ENCODE measurements at places on chromosomes 7 and 10.

- peak; percentile 96 for DNase-seq
Observed at GRCh38 chr10:112919721-112920120, 30.3 kb upstream of the TCF7L2 start.

DNA sequence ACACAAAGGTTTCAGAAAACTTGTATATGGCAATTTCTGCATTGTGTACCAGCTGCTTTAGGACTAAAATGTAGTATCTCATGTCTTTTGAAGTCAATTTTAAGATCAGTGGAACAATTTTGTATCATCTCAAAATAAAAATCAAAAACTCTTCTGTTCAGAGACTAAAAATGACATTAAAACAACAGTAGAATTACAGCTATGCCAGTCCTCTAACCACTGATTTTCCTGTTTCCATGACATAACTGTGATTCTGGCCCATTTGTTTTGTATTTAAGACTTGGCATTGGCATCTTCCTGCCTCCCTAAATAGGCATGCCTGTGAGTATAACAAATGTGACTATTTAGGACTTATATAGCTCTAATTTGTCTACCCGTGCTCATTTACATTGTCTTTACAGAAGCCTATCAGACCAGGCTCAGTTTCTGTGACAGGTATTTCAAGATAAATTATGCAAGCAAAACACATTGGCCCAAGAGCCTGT lies 29.1 kb upstream of the VPS41 start:
- DNase-seq, result no peak

DNA sequence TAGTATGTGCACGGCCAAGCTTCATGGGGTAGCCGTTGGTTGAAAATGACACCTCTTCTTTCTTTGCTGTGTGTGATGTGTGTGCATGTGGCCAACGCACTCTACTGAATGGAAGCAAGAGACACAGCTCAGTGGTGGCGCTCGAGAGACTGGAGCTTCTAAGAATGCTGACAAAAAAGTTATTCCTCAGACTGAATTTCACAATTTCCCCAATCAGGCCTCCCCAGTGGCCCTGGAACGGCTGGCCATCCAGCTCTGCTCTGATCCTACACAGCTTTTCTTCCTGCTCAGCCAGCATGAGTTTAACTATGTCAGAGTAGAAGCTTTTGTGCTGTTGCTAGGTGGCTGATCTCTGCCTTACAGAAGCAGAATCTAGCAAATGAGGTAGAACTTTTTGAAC lies 186.7 kb upstream of the PLXDC2 start:
- no peak for DNase-seq

DNA sequence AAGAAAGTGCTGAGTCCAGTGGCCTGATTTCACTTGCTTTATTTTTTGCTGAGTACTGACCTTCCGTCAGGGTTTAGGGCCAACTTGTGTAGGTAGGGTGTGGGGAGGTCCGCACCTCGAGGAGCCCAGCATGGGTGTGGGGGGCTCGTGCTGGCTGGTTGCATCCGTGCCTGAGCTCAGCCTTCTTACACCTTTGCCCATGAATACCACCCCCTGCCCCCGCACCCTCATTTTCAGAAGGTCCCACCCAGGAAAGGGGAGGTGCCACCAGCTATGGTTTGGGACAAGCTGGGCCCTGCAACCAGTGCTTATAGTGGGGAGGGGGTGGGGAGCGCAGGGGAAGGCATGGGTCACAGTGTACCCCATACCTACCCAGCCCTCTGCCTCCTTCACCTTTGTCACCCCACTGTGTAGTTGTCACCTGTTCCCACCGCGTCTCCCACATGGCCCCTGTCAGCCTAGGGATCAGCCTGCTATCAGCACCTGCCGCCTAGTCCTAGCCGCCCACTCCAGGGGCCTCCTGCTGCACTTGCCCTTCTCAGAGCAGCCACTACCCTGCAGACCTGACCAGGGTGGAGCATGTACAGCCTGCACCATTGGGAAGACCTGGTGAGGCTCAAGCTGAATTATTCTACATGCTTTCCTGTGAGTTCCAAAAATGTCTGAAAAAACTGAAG lies 146.2 kb upstream of the RET start:
- no peak for DNase-seq

DNA sequence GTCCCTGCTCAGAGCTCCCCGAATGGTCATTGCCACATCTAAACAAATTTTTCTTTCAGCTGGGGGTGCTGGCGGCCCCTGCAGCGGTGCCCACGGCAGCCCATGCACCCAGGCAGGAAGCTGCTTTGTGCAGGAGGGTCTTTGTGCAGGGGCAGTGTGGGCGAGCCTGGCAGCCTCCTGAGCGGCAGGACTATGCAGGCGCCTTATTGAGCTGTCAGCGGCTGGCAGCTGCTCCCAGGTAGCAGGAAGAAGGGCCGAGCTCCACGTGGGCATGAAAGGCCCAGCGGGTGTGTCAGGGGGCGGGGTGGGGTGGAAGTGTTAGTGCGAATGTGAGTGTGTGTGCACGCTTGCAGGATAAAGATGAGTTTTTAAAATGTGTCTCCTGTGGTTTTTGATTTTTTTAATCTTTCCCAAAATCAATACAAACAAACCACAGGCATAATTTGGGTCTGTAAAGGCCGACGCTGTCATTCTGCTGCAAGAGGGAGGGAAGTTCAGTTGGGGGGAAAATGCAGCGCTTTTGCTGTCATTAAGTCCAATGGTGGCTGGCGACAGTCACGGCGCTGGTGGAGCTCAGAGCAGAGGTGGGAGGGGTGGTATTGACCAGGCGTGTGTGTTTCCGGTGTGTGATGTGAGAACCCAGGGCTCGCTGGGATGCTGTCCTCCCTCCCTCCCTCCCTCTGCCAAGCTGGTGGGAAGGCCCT lies 83.9 kb downstream of the LHPP start:
- no peak for DNase-seq

GRCh38 chr10:11930312-11930978 lies 107.3 kb downstream of the PROSER2 start:
- no peak for DNase-seq

- peak; percentile 68 for DNase-seq
Observed at GRCh38 chr10:100009283-100009792, 409 bp downstream of the DNMBP start.

DNA sequence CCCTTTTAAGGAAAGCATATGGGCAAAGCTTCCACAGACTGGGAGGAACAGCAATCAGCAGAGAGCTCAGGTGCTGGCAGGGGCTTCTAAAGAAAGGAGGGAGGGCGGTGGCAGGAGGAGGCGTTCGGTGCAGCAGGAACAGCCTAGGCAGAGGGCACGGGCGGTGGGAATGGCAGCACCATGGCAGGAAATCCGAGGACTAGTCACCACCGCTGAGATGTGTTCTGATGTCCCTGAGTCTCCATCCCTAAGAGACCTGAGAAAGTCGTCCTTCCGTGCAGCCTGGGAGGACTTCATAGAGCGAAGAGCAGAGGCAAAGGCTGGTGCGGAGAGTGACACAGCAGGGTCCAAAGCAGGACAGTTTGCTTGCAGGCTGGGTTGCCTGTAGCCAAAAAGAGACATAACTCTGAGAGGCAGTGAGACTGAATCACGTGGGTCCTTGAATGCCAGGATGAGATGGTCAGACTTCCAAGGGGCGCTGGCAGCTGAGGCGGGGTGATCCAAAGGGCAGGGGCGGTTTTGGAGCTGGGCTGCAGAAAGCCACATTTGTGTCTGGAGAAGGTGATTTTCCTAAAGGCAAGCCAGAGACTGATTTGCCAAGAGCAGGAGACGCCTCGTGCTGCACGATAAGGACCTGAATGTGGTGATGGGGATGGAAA lies 35.8 kb upstream of the GRID1 start:
- peak; percentile 23 for DNase-seq

DNA sequence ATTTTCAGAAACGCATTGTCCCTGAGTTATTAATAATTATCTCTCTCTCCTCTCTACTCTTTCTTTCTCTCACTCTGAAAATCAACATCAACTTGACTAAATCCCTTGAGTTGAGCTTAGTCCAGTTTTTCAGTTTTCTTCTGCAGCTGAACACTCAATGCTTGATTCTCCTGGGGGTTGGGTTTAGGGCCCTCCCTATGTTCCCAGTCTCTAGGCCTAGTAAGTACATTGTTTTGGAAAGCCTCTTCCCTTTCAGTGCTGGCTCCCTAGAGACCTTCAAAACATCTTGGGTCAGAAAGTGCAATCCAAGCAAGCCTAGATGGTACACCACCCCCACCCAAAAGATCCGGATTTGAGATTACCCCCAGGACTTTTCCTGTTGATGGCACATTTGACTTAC lies 488.5 kb downstream of the LRMDA start:
- no peak for DNase-seq

GRCh38 chr7:125899577-125899976 lies 970.0 kb upstream of the POT1 start:
- DNase-seq, result no peak

DNA sequence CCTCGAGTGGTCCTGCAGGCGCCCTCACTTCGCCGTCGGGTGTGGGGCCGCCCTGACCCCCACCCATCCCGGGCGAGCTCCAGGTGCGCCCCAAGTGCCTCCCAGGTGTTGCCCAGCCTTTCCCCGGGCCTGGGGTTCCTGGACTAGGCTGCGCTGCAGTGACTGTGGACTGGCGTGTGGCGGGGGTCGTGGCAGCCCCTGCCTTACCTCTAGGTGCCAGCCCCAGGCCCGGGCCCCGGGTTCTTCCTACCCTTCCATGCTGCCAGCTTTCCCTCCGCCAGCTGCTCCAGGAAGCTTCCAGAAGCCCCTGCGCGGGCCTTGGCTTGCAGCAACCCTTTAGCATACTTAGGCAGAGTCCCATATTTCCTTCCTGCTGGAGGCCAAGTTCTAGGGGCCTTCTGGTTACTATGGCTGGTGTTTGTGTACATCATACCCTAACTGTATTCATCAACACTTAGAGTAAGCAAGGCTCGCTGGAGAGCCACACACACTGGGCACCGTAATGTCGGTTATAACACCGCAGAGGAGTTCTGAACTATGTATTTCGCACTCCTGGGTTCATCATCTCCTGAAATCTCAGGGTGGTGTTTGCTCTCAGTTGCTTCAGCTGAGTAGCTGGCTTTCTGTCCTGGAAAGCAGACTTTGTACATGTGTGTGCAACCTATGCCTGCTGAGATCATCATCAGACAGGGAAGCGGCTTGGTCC lies 471 bp downstream of the MGMT start:
- DNase-seq, result peak; percentile 23

DNA sequence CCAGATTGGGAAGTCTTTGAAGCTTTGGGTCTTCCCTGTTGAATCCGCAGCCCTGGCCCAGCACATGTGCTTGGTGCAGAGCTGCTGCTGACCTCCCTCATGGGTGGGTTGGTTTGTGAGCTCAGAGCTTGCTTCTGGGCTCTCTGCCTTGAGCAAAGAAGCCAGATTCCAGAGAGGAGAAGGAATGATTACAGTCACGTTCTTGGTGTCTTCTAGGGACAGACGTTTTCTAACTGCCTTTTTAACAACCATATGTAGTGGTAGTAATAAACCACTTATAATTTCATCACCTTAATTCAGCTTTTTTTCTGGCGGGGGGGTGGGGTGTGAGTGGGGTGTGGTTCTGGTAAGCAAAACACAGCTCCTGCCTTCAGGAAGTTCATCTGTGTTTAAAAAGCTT lies 39.5 kb downstream of the LRMDA start:
- no peak for DNase-seq

DNA sequence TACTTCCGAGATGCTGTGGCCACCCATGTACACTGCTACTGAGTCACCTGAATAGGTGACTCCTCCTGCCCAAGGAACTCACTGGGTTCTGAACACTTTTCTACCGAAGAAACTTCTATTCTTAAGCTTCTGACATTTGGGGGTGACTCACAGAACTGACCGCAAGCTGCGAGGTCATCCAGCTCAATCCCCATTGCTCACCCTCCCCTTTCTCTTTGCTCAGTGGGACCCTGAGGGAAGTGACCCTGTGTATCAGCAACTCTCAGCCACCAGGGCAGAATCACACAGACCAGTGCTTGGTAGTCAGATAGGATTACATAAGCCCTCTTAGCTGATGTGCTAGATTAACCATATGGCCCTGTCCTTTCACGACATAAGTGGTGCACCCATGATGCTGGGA lies 46.3 kb downstream of the INSYN2A start:
- DNase-seq, result peak; percentile 95

DNA sequence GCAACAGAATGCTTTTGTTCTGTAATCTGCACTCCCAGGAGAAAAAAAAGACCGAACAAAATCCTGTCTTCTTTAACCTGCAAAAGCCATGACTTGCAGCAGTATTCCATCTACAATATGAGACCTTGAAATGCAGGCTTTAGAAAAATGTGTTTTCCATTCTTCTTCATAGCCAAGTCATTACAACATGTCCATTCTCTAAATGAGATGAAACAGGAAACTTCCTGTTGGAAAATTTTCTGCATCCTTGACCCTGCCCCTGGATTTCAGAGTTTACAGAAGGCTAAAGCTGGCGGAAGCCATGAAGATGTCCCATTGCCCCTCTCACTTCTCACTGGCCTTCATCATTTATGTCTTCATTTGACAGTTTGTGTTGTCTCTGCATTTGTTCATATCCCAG lies 546.4 kb downstream of the TNS3 start:
- no peak for DNase-seq

DNA sequence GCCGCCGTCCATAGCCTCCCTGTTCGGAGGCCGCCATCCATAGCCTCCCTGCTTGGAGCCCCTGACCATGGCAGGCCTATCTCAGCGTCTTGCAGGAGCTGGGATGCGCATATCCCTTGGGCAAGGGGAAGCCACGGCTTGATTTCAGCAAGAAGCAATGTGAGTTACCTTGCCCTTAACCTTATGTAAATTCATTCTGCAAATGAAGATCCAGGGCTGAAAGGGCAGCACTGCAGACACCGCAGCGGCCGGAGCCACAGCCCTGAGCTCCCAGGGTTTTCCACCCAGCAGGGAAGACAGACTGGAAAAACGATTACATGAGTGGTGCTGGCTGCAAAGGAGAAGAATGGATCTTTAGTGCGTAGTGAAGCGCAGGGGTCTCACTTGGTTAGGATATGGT lies 95.8 kb downstream of the SEC61G start:
- DNase-seq, result no peak

- DNase-seq, result no peak
Observed at GRCh38 chr10:54903745-54904144, 102.7 kb upstream of the PCDH15 start.

DNA sequence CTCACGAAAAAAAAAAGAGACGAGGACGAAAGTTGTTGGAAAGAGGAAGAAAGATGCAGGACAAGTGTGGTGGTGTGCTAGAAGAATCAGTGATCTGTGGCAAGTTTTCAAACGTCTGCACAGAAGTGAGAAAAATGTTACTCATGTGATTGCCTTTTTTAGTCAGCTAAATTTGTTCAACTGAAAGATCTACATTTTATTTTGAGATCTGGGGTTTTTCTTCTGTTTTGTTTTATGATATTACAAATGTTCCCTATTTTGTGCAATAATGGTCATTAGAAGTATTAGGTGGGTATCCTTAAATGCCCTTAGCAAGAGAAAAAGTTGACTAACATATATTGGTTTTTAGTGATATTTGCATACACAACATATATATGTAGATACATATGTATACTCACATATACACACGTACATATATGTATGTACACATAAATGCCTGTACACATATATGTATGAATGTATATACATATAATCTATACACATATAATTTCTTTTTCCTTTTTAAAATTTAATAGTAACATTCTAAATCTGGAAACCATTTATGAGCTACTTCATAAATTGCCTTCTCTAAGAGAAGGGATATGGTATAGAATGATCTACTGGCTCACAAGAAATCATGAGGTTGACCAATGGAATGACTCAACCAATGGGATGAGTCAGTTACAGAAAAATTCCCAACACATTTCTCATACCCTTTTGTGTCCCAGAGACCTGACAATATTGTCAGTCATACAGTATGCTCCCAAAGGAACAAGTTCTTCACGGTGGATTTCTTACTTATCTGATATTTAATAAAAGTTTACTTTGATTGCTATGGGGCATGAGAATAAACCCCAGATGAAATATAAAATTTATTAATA lies 38.4 kb downstream of the SLC39A12 start:
- DNase-seq, result peak; percentile 92

Measured in ELR (cell line).